ENCODE measurements at places on chromosomes 2 and 18.

GRCh38 chr2:151815821-151816489 lies 12.3 kb downstream of the ARL5A start:
- no peak for DNase-seq

DNA sequence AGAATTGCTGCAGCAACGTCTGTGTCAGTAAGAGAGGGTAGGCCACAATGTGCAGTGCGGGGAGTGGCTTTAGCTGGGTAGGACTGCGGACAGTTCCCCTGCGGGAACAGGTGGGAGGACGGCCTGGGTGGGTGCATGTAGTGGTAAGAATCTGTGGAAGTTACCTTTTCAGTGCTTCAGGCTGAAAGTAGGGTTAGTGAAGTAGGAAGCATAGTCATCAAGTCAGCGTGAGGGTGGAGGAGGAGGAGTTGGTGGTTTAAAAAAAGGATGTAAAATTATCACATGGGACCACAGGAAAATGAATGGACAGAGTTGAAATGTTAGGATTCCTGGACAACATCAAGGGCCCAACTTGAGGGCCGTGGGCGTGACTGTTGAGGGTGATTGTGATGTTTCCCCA lies 13.2 kb downstream of the CEP192 start:
- DNase-seq, result no peak

DNA sequence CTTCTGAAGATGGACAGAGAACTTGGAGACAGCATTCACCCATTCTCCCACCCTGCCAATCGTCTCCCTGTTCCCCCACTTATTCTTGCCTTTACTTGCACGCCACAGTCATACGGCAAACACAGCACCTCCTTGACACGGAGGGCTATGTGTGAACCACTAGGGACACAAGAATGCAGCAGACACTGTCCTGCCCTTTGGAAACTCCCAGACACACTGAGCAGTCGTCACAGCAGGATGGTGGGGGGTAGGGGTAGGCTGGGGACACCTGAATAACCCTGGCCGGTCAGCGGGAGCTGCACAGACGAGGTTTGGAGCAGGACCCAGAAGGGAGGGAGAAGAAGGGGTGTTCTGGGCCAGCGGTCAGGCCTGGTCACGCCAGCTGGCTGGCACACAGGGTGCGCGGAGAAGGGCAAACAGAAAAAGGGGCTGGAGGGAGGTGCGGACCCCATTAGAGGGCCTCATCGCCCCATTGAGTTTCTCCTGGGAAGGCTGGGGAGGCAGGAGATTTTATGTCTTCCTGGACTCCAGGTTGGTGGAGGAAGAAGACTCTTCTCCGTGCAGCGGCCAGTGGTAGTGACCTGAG lies 40.0 kb upstream of the FOSL2 start:
- peak; percentile 4 for DNase-seq

DNA sequence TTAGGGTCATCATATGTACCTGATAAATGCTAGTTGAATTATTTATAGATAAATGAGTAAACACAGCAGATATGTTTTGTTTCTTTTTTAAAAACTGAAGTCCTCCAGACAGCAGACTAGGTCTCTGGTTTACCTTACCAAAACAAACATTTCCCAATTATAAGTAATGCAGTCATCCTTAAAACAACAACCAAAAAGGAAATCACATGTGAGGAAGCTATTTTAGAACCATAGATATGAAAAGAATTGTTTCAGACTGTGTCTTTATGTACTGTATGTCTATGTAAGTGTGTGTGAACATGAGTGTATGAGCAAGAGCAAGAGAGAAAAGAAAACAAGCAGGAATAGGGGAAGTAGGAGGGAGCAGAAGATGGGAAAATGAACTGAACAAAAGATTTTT lies 441.0 kb downstream of the CPS1 start:
- DNase-seq, result no peak

DNA sequence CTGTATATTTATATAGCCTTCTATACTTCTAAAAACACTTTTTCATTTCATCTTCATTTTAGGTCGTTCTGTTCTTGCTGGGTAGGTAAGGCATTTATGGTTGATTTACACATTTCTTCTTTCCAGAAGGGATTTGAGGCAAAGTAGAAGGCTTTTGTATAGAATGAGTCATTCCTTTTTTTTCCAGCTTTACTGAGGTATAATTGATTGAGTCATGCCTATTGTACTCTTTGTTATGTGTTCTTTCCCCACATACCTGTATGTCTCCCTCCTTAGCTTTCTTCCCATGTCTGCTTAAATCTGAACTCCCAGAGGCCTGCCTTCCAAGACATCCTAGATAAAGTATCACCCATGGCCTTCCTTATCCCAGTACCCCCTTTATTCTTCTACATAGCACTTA lies 4.8 kb upstream of the CDC42EP3 start:
- no peak for DNase-seq

DNA sequence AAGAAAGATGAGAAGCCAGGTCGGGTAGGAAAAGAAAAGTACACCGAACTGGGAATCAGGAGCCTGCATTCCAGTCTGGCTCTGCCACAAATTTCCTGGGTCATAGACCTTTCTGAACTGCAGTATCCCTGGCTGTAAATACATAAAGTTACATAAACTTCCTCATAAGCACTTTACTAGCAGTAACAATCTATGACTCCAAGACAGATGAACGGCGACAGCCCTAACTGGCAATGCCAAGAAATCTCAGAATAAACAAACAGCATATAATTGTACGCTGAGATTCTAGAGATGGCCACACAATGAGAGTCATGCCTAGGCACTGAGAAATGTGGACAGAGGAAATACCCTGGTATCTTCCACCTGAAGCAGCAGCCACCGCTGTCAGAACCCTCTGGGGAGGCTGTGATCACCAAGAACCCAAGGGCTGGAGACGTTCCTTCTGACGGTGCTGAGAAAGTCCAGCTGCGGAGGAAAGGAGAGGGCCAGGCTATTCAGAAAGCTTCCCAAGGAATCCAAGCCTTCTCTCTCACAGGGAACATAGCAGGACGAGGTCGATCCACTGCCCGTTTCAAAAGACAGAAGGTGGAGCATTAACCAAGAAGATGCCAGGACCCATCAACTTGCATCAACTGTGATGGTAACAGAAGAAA lies 89.3 kb upstream of the SLC66A3 start:
- no peak for DNase-seq

DNA sequence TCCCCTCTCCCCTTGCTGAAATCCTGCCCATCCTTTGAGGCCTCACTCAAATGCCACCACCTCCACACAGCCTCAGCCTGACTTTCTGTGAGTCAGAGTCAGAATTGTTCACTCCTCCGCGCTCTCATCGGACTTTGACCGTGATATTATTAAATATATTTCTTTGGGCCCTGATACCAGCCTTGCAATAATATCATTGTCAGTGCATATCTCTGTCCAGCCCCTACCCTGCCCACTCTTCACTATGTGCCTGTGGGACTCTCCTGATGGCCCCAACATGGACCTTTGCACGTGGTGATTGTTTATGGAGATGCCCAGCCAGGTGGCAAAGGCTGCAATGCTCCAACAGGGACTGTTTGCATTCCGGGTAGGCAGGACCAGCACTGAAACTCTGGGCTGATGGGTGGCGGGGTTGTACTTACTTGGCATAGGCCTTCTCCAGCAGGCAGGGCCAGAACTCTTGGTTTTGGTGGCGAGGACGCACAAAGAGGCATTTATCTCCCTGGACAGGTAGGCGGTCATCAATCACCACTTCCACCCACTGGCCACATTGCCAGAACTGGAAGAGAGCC lies 37.3 kb downstream of the CAPN13 start:
- DNase-seq, result no peak

GRCh38 chr2:203237346-203238238 lies 1.2 kb upstream of the CYP20A1 start:
- DNase-seq, result no peak

- no peak for DNase-seq
Measured at GRCh38 chr2:60925994-60926740, 44.8 kb downstream of the REL start.

DNA sequence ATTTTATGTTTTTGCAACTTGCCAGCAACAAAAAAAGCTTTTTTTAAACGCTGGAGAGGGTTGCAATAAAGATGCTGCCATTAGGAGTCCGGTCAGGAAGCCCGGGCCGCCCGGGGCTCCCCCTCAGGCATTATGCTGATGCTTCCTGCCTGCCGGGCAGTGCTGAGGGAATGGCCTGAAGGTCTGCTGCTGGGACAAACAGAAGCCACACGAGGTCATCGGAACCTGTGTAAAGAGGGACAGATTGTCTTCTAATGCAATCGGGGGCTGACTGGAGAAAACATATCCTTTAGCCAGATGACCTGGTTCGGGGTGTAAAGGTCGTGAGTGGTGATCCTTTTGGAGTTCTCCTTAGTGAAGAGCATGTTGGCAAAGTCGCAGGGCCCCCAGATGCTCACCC lies 2.3 kb downstream of the IMPA2 start:
- DNase-seq, result no peak

- peak; percentile 65 for DNase-seq
Measured at GRCh38 chr2:240568678-240569522, 616 bp downstream of the RNPEPL1 start.

- no peak for DNase-seq
Measured at GRCh38 chr2:147925886-147926285, 81.1 kb downstream of the ACVR2A start.

DNA sequence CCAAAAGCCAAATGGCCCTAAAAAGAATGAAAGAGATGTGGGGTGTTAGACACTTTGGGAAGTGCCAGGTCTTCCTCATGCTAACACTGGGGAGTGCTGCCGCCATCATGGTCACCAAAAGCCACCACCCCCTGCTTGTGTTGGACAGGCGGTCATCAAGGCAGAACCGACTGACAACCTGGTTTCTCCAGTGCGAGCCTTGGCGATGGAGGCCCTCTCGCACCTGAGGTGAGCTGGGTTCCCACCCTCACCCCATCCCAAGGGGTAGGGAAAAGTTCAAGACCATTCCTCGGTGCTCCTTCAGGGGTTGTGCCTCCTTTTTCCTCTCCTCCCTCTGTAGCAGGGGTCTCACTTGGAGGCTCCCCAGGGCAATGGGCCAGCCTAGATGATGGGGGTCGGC lies 33.6 kb downstream of the MROH2A start:
- DNase-seq, result peak; percentile 2

DNA sequence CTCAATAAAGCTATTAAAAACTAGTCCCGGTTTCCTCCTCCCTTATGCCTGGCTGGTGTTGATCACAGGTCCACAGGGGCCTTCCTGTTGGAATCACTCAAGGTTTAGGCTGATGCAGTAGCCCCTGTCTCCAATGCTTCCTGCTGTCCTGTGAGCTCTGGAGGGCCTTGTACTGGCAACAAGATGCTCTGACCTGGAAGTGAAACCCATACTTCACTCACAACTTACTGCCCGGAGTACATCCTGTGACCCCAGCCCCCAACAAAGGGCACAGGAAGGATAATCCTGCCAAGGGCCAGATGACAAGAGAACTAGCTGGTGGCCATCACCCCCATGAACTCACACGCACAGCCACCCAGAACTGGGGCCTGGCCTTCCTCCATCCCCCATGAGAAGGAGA lies 50.3 kb downstream of the ZBTB7C start:
- no peak for DNase-seq

- DNase-seq, result no peak
Measured at GRCh38 chr18:73766910-73767515, 380.6 kb downstream of the FBXO15 start.

DNA sequence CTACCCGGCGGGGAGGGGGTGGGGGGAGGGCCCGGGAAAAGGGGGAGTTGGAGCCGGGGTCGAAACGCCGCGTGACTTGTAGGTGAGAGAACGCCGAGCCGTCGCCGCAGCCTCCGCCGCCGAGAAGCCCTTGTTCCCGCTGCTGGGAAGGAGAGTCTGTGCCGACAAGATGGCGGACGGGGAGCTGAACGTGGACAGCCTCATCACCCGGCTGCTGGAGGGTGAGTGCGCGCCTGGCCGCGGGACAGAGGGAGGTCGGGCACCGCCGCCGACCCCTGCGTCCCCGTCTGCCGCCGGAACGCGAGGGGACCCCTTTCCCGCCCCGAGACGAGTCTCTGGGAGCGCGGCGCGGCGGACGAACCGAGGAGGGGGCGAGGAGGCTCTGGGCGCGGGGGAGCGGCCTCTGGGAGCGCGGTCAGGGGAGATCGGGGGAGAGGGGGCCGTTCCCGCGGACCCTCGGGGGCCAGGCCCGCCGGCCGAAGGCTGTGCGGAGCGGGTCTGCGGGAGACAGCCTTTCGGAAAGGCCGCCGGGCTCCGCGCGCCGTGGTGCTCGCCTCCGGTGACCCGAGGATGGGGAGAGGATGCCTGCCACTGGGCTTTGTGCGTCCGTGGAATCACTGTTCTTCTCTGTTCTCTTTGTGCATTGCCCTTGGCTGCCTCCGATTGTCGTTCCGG lies 463 bp downstream of the PPP1CB start:
- peak; percentile 51 for DNase-seq

- no peak for DNase-seq
Measured at GRCh38 chr2:128441341-128442052, 122.8 kb upstream of the HS6ST1 start.

- no peak for DNase-seq
Measured at GRCh38 chr18:37665346-37665745, 99.7 kb upstream of the CELF4 start.

DNA sequence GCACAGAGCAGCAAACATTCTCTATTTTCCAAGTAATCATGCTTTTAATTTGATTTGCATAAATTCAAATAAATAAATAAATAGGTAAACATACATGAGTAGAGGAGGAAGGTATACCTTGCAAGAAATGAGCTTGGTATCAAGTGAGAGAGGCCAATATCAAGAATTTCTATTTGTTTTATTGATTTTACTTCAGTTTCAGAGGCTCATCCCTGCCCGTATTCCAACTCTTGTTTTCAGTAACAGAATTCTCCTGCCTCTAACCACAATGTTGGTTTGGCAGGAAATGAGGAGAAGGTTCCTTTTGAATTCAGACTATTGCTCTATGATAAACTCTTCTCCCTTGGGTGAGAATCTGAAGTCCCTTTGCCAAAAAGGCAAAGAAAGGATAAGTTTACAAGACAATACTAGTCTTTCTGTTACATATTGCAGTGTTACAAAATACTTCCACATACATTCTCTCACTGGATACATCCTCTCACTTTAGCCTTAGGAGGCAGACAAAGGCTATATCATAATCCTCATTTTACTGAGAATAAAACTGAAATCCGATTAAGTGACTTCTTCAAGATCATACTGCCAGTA lies 68.3 kb upstream of the ZNF397 start:
- DNase-seq, result no peak

- no peak for DNase-seq
Measured at GRCh38 chr2:159561786-159562185, 54.6 kb downstream of the BAZ2B start.

All from activated CD4-positive, alpha-beta T cell treated with anti-CD3 and anti-CD28 coated beads for 36 hours (primary cell).